ENCODE measurements at places on chromosomes 11 and 22.
A peak's percentile ranks its signal among the peaks of the same experiment; 100 is the strongest.

- DNase-seq = no peak
Observed at GRCh38 chr11:134063991-134064747, 4.7 kb upstream of the JAM3 start.

DNA sequence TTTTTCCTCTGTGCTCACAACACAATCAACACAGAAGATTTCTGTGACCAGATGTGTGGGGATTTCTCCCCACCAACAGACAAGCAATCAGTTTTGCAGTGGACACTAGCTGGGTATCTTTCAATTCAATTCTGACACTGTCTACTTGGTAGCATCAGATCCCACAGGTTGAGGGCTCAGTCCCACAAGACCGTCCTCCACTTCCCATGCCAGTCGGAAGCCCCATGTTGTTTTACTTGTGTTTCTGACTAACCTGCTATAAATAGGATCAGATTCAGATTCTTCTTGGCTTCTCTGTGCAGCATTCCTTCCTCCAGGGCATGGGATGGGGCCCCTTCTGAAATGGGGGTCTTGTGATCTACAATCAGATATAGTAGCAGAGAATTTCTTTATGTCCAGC, 19.6 kb downstream of the ACER3 start:
- no peak for DNase-seq

- DNase-seq = no peak
Observed at GRCh38 chr11:72220696-72221363, 3.7 kb upstream of the INPPL1 start.

- no peak for DNase-seq
Observed at GRCh38 chr11:112253605-112254242, 6.9 kb downstream of the PLET1 start.

DNA sequence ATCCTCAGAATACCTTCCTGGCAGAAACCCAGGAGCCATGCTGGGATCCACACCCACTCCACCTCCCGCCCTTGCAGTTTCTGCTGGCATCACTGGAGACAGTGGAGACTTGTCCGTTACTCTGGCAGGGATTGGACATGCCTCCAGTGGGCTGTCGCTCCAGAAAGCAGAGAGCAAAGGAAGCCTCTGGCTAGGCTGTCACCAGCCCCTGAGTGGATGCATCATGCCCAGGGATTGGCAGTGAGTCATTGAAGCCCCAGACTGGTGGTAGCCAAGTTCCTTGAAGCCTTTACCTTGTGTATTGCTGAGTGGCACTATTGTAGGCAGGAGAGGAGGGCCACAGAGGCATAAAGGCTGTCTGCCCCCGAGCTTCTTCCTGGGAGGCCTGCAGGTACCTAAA, 34.8 kb upstream of the E2F8 start:
- DNase-seq = no peak

DNA sequence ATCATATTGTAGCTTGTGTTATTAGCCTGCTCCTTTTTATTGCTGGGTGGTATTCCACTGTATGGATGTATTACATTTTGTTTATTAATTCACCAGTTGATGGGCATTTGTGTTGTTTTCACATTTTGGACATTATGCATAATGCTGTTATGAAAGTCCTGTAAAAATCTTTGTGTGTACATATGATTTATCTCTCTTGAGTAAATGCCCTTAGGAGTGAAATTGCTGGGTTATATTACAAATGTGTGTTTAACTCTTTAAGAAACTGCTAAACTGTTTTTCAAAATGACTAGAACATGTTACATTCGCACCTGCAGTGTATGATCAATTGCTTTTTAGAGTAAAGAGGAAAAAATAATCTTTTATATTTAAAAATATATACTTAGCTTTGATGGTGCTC, 54.4 kb upstream of the TP53I11 start:
- no peak for DNase-seq

- no peak for DNase-seq
Observed at GRCh38 chr11:33234397-33235190, 22.6 kb upstream of the HIPK3 start.

GRCh38 chr11:127071606-127072005, 71.0 kb upstream of the KIRREL3 start:
- DNase-seq = no peak

DNA sequence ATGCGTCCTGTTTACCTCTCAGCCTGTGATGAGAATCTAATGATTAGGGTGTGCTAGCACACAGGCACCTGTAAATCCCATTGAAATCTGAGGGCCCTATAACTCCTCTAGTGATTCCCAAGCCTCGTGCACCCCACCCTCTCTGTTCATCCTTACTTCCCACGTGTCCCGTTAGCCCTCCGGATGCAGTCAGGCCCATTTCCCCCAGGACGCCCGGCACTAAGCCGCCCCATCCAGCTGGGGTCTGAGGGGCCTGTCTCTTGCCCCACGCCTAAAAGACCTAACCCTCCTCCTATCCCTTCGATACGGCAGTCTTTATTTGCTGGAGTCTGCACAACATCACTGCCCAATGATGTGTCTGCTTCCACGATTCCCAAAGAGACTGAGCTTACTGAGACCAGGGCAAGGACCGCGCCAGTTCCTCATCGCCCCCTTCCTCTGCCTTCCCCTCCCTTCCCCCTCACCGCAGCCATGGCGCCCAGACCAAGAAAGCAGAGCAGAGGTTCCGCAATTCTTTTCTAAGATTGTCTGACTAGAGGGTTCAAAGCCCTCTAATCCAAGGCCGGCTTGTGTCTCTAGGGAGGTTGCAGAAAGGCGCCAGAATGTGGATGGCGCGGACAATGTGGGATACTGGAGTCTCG, 1.1 kb upstream of the FADS2 start:
- peak; percentile 85 for DNase-seq

- no peak for DNase-seq
Observed at GRCh38 chr11:114209343-114209742, 86.9 kb upstream of the NNMT start.

GRCh38 chr11:3104961-3105790, 48.0 kb upstream of the CARS1 start:
- no peak for DNase-seq

DNA sequence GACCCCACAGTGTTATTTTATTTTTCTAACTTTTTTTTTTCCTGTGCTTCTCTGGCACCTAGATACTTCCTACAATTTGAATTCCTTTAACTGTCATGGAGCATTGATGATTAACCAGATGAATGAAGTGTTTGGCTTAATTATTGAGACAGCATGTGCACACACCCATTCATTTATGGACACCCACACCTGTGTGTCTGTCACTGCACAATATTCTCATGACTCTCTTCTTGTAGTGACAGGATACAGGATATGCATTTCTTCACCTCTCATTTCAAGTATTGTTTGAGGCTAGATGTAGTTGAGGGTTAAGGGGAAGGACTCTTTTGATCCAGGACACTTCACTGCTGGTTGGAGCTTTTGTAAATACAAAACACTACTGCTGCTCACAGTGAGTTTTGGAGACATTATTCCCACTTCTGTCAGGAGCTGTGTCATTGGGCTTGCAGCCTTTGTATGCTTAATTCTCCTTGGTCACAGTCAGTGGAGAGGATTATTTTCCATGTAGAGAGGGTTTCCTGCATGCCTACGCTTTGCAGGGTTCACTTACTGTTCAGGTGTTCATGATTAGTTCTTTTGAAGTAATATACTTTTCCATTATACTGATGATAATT, 33.5 kb downstream of the SPECC1L start:
- no peak for DNase-seq

DNA sequence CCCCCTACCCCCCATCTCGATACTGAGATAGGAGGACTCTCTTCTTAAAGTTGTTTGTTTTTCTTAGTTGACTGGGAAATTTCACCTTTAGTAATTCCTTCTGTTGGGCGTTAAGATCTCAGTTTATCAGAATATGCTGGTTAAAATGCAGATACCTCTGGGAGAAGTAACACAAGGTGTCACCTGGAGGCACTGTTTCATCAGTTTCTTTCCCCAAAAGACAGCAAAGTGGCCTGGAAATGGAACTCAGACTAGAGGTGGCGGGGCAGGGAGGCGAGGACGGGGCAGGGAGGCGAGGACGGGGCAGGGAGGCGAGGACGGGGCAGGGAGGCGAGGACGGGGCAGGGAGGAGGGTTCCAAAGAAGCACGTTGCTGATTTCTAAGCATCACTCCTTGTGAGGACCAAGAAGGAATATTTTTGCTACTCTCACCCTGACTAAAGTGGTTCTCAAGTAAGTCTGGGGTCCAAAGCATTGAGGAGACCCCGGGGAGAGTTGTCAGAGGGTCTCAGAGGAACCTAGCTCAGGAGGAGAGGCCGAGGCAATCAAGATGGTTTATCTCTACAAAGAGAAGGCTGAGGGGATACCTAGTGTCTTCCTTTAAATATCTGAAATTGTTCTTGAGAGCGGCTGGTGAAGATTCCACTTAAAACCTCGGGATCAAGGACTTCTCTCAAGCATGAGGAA, 147.0 kb upstream of the B3GAT1 start:
- DNase-seq = no peak

- peak; percentile 66 for DNase-seq
Observed at GRCh38 chr11:121321614-121322243, 29.2 kb downstream of the SC5D start.

GRCh38 chr11:107706531-107706930, 5.3 kb downstream of the SLN start:
- DNase-seq = no peak

All from suppressor macrophage (primary cell).